ENCODE measurements at places on chromosomes 16 and 17.

DNA sequence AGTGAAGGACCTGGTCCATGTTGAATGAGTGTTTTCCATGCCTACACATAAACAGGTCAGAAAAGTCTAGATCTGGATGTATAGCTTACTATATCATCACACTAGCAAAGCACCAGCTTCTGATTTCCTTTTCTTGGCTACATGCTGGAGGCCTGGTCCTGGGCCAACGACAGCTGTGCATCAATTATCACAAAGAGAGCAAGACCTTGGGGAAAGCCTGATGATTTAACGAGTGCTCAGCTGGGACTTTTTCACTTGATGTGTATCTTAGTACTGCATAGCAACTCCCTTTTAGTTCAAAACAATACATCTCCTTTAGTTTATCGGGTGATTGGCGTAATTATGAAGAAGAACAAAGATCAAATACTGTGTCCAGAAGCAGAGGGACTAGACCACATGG, 358.2 kb downstream of the KIF2B start:
- no peak for DNase-seq

GRCh38 chr17:37827905-37828650, 83.2 kb upstream of the HNF1B start:
- DNase-seq, result no peak

DNA sequence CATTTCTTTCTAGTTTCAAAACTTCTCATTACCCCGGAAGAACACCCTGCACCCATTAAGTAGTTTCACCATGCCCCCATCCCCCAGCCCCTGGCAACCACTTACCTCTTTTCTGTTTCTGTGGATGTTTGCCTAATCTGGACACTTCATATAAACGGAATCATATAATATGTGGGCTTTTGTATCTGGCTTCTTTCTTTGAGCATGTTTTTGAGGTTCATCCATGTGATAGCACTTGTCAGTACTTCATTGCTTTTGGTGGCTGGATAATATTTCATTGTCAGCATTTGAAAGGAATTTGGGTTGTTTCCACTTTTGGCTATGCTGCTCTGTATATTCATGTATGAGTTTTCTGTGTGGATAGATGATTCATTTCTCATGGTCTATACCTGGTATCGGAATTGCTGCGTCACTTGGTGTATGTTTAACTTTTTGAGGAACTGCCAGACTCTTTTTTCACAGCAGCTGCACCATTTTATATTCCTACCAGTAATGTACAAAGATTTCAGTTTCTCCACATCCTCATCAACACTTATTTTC, 30.0 kb upstream of the SLC5A10 start:
- DNase-seq, result no peak

DNA sequence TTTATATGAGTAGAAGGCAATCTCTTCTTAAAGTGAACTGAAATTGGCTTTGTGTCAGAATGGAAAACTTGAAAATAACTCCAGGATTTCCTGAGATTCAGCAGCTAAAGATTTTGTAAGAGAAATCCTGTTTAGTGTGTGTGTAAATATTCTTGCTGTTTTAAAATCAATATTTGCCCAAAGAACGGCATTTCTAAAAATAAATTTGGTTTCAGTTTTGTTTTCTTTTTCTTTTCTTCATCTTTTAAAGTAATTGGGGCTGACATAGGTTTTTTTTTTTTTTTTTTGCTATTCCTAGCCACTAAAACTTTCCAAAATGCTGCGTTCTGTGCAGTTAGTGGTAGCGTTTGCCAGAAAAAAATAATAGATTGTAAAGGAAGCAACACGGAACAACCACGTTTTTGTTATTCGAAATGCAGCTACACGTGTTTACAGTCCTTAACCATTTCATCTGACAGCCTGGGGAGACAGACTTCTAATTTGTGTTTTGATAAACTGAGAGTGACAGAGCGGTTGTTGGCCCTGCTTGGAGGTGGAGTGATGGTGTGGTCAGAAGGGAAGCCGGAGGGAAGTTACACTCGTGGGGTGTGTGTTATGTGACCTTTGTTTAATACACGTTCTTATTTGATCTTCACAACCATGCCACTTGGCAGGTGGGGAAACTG, 21.6 kb upstream of the SMPD3 start:
- no peak for DNase-seq

GRCh38 chr17:27428781-27429505, 27.3 kb upstream of the KSR1 start:
- no peak for DNase-seq

DNA sequence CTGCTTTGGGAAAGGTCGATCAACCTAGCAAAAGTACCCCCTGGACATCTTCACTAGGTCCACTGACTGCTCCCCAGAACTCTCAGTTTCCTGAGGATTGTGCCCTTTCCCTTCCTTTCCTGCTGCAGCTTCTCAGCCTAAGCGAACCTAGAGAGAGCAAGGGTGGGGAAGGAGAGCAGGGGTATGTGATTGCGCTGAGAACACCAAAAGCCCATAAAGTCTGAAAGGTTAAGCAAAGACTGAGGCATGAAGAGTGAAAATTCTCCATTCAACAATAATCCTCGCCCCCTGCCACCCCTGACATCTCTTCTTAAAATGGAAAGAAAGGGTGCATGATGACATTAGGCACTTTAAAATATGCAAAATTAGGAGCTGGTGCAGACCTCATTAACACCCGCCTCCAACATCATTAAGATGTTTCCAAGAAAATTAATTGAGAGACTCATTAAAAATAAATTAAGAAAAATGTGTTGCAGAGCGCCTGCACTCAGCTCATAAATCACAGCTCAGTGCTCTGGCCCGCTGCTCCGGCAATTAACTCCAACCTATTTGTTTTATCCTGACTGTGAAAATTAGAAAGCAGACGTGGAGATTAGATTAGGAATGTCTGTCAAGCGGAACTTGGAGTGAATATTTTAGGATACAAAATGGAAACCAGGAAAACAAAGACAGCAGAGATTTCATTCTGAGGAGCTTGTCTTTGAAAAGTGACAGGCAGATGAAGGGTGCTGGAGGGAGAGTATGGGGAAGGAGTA, 49.1 kb upstream of the PMFBP1 start:
- DNase-seq, result no peak

- no peak for DNase-seq
Observed at GRCh38 chr17:2814481-2815341, 18.5 kb downstream of the RAP1GAP2 start.

- no peak for DNase-seq
Observed at GRCh38 chr16:72947379-72948237, 100.3 kb downstream of the ZFHX3 start.

GRCh38 chr16:17590711-17591654, 120.2 kb upstream of the XYLT1 start:
- no peak for DNase-seq

DNA sequence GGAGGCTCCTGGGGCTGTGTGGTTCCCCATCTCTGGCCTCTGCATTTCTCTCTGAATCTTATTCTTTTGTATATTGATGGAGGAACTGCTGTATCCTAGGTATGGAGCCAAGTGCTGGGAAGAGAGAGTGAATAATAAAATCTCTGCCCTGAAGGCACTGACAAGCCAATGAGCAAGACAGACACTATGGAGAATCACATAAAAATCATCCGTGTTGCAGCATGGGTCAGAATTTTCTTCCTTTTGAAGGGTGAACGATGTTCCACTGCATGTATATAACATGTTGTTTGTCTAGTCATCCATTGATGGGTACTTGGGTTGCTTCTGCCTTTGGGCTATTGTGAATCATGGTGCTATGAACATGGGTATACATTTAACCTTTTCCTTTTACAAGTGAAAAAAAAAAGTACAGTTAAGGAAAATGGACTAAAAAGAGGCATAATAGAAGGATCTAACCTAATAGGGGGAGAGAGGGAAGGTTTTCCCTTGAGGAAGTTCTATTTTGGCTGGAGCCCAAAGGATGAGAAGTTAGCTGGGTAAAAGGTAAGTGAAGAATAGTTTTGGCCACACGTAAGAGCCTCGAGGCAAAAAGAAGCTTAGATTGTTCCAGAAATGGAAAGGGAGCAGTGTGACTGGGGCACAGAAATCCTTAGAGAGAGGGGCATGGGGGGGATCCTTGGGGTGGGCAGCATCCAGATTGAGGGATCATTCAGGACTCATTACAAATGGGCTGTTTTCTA, 32.3 kb upstream of the GNA13 start:
- DNase-seq, result no peak

- DNase-seq, result no peak
Observed at GRCh38 chr17:51992864-51993416, 165.6 kb downstream of the CA10 start.

DNA sequence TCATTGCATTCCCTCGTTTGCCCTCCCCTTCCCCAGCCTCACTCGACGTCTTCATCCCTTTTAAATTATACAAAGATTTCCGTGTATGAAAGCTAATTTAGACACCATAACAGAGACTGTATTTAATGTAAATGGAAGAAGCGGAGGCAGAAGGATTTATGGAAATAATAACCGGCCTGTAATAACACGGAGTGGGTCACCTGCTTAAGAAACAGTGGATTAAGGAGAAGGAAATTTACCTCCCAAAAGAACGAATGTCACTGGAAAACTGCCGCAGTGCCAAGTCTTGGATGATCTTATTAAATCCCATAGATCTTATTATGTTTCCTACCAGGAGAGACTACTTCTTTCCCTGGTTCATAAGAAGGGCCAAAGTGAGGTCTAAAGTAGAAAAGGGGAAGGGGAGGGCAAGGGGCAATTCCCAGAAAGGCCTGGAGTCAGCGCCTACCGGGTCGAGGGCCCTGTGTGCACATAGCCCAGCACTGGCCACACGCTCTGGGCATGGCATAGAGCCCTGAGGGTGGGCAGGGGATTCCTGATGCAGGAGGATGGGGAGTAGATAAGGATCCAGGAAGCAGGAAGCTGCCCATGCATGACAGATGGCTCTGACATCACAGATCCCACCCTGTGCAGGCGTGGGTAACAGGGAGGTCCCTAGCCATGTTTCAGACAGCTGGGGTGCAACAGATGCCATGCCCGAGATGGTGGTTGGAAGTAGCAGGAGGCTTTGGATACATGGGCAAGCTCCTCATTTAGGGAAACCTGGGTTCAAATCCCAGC, 56.2 kb upstream of the RPL38 start:
- DNase-seq, result no peak

GRCh38 chr17:1853698-1854097, 23.9 kb downstream of the RPA1 start:
- DNase-seq, result no peak

All from HS-27A (cell line).